ENCODE measurements at places on chromosomes 11 and 22.

GRCh38 chr11:116646191-116646590 lies 126.6 kb downstream of the BUD13 start:
- DNase-seq: no peak

- DNase-seq: no peak
Measured at GRCh38 chr11:23151819-23152218, 291.5 kb upstream of the CCDC179 start.

DNA sequence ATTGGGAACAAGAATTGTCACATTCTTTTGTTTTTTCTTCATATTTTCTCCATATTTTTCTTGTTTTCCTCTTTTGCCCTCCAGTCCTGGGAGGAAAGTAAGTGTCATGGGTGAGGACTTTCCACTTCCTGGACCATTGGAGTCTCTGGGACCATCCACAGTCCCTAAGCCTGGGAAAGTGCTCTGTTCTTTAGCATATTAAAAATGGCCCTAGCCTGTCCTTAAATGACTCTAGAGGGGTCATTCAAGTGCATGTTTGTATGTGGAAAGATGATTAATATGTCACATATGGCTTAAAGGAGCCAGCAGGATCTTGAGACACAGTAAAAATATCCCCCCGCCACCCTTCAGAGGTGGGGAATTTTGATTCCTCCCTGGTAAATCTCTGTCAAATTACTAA lies 20.1 kb upstream of the SCGB1D1 start:
- no peak for DNase-seq

- no peak for DNase-seq
Measured at GRCh38 chr11:101717619-101718018, 133.8 kb upstream of the TRPC6 start.

GRCh38 chr11:1920909-1921573 lies 1.5 kb downstream of the TNNT3 start:
- DNase-seq: no peak

DNA sequence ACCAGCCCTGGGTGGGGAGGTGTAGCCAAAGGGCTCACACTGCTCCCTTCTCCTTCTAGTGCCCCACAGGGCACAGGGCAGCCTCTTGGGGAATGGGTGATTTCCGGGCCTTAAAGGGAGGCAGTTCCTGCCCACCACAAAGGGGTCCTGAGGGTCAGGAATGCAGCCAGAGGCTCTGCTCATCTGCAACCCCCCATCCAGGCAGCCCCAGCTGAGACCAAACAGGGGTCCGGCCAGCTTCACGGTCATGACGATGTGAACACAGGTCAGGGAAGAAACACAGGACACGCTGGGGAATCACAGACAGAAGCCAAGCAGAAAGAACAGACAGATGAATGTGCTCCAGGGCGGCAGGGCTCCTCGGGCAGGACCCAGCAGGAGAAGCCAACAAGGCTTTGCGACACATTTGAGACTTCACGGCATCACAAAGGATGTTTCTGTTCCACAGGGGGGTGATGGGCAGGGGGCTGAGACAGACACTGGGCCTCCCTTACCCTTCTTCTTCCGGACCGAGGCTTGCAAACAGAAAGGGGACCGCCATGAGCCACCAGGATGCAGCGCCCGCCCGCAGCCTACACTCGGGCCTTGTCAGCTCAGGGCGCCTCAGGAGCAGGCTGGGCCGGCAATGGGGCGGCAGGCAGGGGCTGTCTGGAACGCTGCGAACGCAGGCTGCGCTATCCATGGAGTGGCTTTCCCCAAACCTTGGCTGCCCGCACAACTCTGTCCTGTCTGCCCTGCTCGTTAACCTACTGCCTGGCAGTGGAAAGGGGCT lies 101.9 kb downstream of the CTTN start:
- DNase-seq: no peak

GRCh38 chr22:17846326-17846992 lies 72.2 kb upstream of the BID start:
- DNase-seq: no peak

DNA sequence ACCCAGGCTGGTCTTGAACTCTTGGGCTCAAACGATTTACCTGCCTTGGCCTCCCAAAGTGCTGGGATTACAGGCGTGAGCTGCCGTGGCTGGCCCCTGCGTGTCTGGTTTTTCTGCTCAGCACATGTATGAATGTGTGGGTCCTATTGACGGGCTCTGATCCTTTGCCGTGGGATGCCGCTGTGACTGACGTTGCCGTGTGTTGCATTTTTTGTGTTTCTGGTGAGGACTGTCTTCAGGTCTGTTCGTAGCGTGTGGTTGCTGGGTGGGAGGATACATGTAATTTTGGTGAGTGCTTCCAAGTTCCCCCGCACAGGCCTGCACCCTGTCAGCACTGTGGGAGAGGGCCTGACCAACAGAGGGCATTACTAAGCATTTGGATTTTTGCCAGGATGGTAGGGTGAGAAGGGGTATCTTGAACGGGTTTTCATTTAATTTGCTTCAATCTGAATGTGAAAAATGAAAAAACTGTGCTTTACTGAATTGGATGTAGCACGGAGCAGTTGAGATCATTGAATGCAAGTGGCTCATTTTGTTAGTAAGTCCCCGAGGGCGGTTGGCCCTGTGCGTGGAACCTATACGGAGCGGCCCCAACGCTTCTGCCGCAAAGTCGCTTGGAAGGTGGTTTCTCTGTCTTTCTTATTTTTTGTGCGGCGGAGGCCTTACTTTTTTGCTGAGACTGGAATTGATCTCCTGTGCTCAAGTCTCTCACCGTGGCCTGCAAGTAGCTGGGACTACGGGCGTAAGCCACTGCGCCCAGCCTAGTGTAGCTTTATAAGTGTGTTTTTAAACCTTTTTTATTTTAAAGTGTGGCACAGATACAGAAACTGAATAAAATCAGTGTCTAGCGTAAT lies 8.2 kb downstream of the ZBED4 start:
- DNase-seq: no peak

- no peak for DNase-seq
Measured at GRCh38 chr11:87353771-87354345, 316.1 kb downstream of the TMEM135 start.
